ENCODE measurements at places on chromosomes 1 and 21.

DNA sequence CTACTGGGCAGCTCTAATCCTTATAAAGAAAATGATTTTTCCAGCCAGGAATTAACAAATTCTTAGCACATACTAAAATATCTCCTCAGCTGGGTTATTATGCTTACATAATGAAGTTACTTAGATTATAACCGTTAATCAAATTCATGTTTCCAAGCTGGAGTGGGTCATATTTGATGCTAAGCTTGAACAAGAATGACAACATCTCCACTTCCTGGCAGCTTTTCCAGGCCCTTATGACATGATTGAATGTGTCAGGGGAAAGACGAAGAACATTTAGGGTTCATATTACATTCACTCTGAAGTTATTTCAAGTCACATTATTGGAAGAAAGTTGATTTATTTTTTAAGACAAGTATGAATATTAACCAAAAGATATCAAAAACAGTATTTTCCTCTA lies 333.7 kb downstream of the PCP4 start:
- no peak for DNase-seq

- no peak for DNase-seq
Observed at GRCh38 chr1:53134042-53134485, 8.4 kb downstream of the SLC1A7 start.

DNA sequence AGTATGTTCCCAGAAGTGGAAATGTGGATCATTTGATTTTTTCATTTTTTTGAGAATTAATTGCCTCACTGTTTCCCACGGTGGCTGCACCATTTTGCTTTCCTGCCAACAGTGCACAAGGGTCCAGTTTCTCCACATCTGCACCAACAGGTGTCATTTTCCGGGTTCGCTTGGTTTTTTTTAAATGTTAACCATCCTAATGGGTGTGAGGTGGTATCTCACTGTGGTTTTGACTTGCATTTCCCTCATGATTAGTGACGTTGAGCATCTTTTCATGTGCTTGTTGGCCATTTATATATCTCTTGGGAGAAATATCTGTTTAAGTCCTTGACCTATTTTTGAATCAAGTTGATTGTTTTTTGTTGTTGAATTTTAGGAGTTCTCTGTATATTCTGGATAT lies 3.0 kb downstream of the COL6A2 start:
- no peak for DNase-seq

DNA sequence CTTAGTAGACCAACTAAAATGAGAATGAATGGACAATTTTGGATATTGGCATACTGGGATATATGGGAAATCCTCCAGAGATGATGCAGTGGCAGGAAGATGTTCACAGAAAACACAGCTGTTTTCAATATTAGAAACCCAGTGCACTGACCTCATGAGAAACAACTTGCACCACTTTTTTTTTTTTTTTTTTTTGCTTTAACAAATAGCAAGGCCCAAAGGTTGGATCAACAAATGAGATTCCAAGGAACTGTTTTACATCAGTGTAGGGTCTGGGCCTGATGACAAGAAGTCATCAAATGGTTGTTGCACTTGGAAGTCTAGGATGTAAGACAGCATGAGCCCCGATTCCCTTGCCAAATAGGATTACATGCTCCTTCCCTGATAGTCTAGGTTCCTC lies 110.7 kb downstream of the SLC25A24 start:
- DNase-seq = no peak

DNA sequence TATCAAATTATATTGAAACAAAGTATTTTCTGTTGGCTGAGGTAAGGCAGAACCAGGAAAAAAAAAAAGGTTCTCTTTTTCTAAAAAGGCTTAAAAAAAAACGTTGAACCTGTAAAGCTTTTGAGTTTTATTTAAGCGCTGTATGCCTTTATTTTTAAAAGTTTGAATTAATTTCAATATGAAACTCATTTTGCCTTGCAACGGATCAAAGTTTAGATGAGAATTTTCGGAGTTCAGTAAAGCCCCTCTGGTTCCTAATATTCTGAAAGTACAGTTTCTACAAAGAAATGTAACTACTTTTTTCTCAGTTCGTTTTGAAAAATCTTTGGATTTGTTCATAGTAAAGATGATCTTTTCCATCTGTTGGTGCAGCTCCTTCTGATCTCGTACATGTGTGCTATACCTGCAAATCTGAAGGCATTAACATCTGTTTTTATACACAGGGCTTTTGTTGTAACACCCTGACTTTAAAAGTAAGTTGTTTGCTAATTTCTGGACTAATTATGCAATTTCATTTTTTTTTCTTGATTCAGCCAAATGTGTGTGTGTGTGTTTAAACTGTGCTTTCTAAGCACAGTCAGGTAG lies 1.7 kb downstream of the ZBTB18 start:
- no peak for DNase-seq

DNA sequence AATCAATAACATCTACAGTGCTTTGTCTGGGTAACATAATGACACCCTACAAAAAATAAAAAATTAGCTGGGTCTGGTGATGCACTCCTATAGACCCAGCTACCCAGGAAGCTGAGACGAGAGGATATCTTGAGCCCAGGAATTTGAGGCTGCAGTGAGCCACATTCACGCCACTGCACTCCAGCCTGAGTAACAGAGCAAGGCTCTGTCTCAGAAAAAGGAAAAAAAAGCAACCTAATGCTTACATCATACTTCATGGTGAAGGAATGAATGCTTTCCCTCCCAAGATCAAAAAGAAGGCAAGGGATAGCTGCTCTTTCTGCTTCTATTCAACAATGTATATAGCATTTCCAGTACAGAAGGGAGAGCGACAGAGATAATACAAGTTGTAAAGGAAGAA lies 24.2 kb upstream of the CTTNBP2NL start:
- DNase-seq = no peak

- DNase-seq = peak; percentile 59
Observed at GRCh38 chr1:109792056-109792831, 28.5 kb upstream of the EPS8L3 start.

- no peak for DNase-seq
Observed at GRCh38 chr1:115317101-115318012, 20.7 kb downstream of the NGF start.

- DNase-seq = peak; percentile 86
Observed at GRCh38 chr21:43585924-43586413, 73.3 kb downstream of the HSF2BP start.

DNA sequence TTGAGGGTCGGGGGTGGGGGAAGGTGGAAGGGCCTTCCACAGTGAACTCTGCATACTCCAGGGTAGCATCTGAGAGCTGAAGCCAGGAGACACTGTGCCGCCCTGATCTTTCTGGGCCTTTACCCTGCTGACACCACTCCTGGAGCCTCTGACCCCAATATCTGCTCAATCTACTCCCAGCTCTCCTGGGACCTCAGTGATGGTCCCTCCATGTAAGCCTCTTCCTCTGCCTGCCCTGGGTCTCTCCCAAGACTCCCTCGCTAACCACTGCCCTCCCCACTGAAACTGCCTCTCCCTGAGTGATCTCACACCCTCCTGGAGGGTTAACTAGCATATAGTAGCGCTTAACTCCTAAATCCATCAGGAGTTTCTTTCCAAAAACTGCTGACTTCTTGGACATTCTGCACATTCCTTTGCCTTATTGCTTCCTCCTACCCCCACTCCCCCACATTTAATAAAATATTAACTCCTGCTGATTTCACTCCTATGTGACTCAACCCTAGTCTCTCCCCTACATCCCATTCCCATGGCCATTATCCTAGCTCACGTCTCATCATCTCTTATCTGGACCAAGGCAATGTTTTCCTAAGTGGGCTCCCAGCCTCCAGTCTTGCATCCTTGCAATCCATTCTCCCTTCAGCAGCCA lies 145.6 kb downstream of the HMGB4 start:
- no peak for DNase-seq

DNA sequence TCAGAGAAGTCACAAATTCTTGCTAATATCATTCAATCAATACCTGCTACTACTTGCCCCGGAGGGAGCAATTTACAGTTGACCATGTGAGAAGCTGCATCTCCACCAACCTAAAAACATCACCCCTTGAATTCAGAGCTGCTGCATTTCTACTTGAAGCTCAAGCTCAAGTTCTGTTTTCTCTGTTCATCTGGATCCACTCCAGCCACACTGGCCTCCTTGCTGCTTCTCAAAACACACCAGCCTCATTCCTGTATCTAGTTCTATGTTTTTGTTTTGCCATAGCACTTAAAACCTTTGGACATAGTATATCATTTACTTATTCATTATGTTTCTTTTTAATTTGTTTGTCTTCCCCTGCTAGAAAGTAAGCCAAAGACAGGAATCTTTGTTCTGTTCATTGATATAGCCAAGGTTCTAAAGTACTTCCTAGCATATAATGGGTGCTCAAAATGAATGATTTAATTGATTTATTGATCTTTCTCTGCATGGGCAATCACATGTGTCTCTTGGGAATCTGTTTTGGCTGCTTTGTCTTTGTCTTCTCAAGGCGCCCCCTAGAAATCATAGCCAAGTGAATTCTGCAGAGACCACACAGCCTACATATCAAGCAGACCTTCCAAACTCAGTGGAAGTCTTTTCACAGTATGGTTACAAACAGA lies 23.6 kb downstream of the SYF2 start:
- DNase-seq = no peak

- peak; percentile 23 for DNase-seq
Observed at GRCh38 chr1:245591346-245592188, 436.8 kb downstream of the KIF26B start.

- no peak for DNase-seq
Observed at GRCh38 chr1:79695138-79695537, 688.6 kb upstream of the ADGRL4 start.

- DNase-seq = no peak
Observed at GRCh38 chr1:213127074-213127473, 76.0 kb downstream of the RPS6KC1 start.

DNA sequence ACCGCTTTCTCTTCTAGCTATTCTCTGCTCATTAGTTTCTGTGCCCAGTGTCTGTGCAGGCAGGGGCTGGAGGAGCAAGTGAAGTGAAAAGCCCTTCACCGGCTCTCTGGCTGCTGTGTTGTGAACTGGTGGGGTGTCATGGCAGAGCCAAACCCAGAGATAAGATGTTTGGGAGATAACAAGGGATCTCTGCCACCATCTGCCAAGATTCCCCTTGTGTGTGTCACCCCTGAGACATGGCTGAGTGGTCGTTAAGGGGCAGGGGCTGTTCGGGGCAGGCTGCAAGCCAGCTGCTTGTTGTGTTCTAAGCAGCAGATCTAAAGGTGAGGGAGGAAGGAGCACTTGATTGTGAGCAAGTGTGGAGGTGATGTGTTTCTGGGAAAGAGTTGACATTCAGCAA lies 24.5 kb downstream of the CNIH3 start:
- DNase-seq = no peak

- DNase-seq = no peak
Observed at GRCh38 chr1:186042230-186042629, 308.0 kb downstream of the HMCN1 start.

GRCh38 chr1:60657926-60658325 lies 424.4 kb upstream of the NFIA start:
- DNase-seq = no peak

- DNase-seq = no peak
Observed at GRCh38 chr1:167428395-167428794, 89.9 kb downstream of the CD247 start.

GRCh38 chr1:195745189-195746010 lies 862.8 kb downstream of the KCNT2 start:
- no peak for DNase-seq

GRCh38 chr1:2513939-2514652 lies 12.3 kb downstream of the PANK4 start:
- no peak for DNase-seq

GRCh38 chr21:31132574-31133242 lies 94.4 kb upstream of the KRTAP19-8 start:
- DNase-seq = no peak

DNA sequence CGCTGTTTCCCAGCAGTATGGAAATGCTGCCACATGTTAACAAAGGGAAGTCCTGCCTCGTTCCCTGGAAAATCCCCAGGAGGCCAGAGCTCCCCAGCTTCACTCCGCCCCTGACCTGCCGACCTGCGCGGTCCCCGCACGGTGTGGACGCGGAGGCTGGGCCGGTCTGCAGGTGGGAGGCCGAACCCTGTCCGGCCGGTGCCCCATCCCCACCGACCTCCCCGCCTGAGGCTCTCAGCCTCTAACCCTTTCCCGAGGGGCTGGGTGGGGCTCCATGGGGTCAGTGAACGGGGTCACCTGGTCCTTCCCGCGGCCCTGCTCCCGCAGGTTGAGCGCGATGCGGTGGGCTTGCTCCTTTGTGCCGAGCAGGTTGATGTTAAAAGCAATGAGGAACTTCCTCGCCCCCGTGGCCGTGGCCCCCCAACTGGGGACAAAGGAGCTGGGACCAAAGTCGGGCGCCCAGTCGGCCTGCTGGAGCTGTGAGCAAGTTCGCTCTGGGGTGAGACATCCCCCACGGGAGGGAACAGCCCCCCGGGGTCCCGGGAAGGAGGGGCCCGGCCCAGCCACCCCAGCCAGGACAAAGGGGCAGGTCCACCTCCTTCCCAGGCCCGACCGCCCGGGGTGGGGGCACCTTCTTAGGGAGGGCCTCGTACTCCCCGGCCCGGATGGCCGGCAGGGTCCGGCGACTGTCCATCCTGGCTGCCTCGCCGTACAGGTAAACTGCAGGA lies 4.0 kb downstream of the FTCD start:
- DNase-seq = no peak

GRCh38 chr1:30198795-30199403 lies 524.5 kb downstream of the MATN1 start:
- no peak for DNase-seq

- peak; percentile 59 for DNase-seq
Observed at GRCh38 chr1:101240041-101240430, 3.2 kb downstream of the S1PR1 start.

DNA sequence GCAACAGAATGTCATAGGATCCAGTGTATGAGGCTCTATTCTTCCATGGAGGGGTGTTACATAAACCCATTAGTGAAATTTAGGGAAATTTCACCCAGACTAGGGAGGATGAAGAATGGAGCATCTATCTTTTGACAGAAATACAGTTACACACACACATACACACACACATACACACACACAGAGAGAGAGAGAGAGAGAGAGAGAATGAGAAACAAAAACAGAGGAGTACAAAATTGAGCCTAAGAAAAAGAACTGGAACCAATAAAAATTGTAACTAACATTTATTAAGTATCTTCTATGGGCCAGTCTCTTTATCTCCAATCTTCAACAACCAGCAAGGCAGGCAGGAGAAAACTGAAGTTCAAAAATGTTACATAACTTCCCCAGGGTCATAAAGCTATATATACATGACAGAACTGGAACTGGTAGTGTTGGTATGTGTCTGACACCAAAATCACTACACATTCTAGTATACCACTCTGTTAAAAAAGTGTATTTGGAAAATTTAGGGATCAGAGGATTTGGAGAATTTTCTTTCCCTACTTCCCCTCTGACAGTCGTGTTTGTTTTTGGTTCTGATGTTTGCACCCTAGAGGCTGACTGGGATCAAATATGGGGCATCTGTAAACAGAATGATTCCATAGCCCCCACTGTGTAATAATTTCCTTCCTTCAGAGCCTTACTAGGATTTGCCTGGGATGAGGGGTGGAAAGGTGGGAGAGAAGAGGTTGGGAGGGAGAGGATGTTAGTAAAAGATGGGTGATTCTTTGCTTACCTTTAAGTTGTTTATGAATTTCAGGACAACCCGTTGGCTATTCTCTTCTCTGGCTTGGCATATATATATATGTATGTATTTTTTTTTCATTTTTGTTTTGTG lies 1.0 kb upstream of the ZFYVE9 start:
- DNase-seq = no peak

Measured in adrenal gland (tissue), 19 donors.